ENCODE measurements at places on chromosomes 2 and 18. TPM values are rescaled to one million over a fixed set of nuclear protein-coding genes. Genes with fewer than 3 reads are reported as not detected.

Gene KCNG2
- 2.1 TPM for total RNA-seq

DNA sequence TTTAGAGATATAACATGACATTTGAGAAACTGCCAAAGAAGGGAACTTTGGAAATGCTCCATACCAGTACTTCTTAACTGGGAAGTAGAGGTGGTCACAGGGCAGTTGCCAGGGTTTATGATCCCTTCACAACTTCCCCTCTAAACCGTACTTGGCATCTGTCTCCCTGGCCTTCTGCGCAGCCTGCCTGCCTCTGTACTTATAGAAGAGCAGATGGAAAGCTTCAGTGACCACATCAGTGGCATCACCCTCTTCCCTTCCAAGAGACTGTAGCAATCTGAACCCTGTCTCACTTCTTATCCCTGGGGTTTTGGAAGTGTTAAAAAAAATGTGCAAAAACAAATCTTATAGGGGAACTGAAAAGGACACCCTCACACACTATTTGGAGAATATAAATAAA is 64.1 kb downstream of the EIF2AK3 start:
- DNase-seq = no peak

GRCh38 chr2:64094663-64095382 is 49.4 kb downstream of the PELI1 start:
- DNase-seq = no peak

DNA sequence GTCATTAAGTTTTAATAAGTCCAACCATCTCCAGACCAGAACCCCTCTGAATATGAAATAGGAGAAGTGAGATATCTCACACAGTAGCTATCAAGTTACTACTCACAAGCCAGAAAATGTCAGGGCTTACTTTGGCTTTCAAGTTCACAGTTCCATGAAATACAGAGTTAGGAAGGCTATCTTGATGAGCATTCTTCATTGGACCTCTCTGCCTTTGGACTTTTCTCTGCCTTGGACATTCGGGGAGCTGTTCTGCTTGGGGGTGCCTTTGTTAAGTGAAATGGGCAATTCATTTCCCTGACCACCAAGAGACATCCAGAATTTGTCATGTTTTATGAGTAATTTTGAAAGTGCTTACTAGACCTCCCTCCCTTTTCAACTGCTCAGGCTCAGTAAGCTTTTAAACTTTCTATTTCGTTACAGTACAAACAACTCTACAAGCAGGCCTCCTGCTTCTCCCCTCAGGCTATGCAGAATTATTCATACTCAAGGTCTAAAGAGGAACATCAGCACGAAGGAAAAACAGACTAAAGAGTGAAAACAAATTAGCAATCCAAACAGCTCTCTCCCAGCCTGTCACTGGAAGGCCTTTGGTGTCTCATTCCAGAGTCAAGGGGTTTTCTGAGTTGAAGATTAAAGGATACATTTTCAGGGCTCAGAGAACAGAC is 95.3 kb downstream of the MREG start:
- no peak for DNase-seq

DNA sequence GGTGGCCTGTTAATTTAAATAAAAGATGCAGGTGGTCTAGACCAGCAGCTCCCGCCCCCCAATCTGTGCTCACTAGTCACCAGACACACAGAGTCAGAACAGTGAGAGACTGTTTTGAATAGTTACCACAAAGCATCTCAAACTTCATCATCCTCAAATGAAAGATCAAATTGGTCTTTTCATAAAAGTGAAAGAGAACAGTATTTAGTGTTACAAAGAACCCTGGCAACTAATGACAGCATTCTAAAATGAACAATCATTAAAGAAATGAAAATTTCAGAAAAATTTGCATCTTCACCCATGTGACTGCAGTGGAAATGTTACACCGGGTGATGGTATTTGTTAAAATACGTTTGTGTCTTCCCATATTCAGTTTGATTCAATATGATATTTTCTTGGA is 65.5 kb upstream of the PMAIP1 start:
- no peak for DNase-seq

DNA sequence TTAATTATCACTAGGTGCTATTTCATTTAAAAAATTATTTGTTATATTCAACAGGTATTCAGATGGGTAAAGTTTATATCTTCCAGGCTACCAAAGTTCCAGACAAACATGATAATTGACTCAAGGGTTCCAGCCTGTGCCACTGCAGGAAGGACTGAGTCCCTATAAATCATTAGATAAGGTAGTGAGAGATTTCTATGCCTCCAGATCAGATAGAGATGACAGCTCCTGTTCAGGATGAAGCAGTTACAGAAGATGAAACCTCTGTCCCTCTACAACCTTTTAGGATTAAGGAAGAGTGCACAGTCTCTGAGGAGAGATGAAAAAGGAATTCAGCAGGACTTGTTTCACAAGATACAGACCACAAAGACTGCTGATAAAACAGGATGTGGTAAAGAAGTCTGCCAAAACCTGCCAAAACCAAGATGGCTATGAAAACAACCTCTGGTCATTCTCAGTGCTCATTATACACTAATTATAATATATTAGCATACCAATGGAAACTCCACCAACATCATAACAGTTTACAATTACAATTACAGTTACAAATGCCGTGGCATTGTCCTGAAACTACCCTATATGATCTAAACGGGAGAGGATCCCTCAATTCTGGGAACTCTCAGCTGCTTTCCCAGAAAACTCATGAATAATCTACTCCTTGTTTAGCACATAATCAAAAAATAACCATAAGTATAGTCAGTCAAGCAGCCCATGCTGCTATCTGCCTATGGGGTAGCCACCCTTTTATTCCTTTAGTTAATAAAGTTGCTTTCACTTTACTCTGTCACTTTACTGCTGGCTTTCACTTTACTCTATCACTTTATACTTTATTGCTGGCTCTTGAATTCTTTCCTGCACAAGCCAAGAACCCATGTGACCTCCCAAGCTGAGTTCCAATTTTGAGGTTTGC is 288.5 kb downstream of the PDE11A start:
- no peak for DNase-seq
